ENCODE measurements at places on chromosomes 6 and 20.

GRCh38 chr20:910870-911770 lies 5.0 kb downstream of the ANGPT4 start:
- DNase-seq, result peak; percentile 39

DNA sequence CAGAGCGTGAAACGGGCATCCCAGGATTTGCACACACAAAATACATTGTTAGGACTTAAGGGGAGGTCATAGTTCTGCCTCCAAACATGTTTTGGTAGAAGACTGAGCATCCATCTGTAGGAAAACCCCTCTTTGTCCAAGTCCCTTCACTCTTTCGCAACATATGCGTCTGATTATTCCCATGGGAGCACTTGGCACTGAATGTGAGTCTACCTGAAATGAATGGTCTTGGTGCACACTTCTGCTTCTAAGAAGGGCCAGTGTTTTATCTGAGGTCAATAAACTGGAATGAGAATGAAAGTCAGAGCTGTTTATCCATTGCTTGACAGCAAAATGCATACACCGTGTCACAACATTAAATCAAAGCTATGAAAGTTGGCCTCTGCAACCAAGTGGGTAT lies 33.0 kb downstream of the GJA10 start:
- no peak for DNase-seq

DNA sequence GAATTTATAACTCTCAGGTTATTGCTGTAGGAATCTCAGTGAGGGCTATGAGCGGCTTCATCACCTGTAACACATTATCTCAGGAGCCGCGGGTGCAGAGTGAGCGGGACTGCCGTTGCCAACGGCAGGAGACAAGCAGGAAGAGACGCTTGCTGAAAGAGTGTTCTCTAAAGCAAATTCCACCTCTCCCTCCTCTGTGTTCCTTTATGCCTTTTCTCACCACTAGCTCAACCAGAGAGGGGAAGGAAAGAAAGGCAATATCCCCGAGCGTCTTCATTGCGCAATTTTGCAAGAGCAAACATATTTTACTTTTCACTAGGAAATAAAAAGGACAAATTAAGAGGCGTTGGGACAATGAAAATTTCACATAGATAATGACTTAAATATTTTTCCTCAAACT lies 185.2 kb upstream of the EXOC2 start:
- DNase-seq, result no peak

- no peak for DNase-seq
Observed at GRCh38 chr20:23225407-23226060, 125.1 kb upstream of the NXT1 start.

- no peak for DNase-seq
Observed at GRCh38 chr20:42530855-42531448, 658.8 kb downstream of the PTPRT start.

DNA sequence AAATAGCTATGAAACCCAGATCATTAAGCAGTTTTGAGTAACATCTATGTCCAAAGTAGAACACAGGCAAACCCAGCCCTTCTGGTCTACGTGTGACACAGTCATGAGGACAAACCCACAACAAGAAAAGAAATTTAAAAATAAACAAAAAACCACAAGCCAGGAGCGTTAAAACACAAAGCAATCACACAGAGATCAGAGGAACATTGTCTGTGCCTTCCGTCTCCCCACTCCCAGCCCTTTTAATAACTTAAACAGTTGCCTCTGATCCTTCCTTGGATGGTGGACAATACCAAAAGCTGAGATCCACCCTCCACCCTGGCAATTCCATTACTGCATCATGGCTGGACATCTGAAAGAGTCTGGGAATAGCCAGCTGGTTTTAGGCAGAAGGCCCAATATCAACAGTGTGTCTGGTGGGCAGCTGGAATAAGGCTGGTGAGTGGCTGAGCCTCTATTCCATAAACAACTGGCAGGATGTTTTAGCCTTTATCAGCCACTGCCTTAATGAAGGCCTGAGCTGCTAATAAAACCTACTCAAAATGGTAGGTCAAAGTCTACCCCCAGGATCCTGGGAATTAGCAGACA lies 15.7 kb upstream of the LAMA4 start:
- DNase-seq, result no peak

- no peak for DNase-seq
Observed at GRCh38 chr20:57601737-57602136, 18.5 kb downstream of the ZBP1 start.

- no peak for DNase-seq
Observed at GRCh38 chr20:42613076-42613475, 576.6 kb downstream of the PTPRT start.

DNA sequence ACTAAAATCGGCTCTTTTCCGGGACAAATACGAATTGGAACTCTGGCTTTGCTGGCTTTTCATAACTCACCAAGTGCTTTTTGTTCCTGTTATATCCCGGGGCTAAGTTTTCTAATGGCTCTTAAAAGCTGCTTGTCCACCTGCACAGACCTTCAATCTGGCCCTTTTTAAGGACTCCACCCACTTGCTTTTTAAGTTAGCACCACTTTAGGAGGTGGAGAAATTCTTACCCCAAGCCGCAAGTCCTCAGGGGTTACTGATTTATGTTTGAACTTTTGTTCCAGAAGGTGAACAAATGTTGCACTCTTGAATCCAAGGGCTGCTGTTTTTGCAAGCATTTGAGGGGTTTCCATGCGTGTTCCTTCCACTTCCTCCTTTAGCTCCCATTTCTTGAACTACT lies 37.8 kb downstream of the FAM184A start:
- DNase-seq, result no peak

GRCh38 chr20:57838670-57839151 lies 128.9 kb upstream of the PMEPA1 start:
- DNase-seq, result no peak

GRCh38 chr20:49508435-49509199 lies 26.1 kb upstream of the KCNB1 start:
- peak; percentile 14 for DNase-seq

- DNase-seq, result no peak
Observed at GRCh38 chr20:44109951-44110361, 77.0 kb downstream of the JPH2 start.

DNA sequence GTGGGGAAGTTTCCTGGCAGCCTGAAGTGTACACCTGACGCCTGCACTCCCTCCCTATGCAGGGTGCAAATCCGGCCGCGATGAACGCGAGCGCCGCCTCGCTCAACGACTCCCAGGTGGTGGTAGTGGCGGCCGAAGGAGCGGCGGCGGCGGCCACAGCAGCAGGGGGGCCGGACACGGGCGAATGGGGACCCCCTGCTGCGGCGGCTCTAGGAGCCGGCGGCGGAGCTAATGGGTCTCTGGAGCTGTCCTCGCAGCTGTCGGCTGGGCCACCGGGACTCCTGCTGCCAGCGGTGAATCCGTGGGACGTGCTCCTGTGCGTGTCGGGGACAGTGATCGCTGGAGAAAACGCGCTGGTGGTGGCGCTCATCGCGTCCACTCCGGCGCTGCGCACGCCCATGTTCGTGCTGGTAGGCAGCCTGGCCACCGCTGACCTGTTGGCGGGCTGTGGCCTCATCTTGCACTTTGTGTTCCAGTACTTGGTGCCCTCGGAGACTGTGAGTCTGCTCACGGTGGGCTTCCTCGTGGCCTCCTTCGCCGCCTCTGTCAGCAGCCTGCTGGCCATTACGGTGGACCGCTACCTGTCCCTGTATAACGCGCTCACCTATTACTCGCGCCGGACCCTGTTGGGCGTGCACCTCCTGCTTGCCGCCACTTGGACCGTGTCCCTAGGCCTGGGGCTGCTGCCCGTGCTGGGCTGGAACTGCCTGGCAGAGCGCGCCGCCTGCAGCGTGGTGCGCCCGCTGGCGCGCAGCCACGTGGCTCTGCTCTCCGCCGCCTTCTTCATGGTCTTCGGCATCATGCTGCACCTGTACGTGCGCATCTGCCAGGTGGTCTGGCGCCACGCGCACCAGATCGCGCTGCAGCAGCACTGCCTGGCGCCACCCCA lies 1.2 kb downstream of the GPR6 start:
- no peak for DNase-seq

GRCh38 chr20:19890445-19891051 lies 126.6 kb upstream of the NAA20 start:
- no peak for DNase-seq

DNA sequence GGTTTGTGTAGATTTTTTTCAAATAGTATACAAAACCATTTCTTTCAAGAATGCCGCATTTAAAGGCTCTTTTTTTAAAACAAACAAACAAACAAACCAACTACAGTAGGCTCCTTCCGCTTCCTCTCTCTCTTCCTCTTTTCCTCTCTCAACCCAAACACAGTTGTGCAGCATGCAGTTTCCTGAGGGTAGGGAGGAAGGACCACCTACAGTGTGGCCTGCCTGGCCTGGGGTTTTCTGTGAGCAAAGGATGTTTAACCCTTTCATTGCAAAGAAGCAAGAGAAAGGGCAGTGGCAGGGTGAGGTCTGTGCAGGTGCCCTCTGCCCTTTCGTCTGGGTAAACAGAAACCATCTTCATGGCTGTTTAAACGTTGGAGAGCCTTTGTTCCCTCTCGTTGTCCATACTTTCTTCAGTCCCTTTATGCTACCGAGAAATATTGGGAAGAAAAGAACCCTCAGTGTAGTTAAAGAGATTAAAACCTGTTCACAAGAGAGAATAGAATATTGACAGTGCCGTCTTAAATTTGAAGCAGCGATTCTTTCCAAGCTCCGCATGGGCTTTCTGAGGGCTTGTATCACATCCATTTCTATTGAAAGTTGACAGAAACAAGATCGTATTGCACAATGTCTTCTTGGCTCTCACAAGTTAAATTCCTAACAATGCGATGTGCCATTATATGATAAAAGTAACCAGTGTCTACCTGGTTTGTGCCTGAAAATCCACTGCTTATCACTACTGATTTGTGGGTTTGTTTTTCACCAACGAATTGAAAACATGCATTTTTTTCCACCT lies 215.5 kb upstream of the SNX9 start:
- no peak for DNase-seq

DNA sequence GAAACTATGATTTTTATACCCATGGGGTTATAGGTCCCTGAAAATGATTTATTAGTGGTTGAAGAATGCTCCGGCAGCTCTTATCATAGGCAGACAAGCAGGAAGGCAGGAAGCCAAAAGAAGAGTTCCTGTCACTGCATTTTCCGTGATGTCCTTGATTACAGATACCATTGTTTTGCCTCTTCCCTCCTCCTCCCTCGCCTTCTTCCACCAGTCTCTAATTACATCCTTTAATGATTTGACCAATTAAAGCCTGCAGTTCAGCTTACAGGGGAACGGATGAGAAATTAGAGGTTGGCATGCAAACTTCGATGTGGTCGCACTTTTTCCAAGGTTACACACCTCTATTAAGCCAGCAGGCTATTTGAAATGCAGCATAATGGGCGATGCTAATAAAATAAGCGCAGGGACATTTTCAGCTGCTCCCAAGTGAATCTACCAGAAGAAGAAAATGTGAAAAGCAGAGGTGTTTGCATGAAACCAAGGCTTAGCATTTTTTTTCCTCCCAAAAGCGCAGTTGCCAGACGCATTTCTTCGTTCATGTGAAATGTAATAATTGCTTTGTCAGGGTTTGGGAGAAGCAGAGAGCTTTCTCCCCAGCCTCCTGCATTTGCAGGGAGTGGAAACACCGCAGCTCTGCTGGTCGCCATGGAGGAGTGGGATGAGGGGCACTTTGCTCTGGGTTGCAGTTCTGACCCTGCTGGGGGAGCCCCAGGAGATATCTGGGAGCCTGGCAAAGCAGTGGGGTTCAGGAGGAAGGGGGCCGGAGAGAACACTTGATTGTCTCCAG lies 6.0 kb downstream of the NOX3 start:
- no peak for DNase-seq

DNA sequence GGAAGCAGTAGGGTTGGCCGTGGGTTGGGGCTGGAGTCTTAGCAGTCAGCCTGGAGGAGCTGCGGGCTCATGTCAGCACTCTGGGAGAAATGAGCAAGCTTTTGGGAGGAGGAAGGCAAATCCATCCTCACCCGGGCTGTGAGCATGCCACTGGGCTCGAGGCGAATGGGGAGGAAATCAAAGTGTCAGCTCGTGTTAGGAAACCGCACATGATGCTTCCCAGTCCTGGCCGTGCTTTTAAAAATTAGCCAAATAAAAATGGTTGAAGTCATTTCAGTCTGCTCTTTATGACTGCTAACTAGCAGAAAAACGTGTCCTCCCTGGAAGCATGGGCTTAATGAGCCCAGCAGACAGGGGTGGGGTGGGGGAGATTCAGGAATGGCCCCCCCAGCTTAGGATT lies 98.1 kb downstream of the NFATC2 start:
- DNase-seq, result no peak

DNA sequence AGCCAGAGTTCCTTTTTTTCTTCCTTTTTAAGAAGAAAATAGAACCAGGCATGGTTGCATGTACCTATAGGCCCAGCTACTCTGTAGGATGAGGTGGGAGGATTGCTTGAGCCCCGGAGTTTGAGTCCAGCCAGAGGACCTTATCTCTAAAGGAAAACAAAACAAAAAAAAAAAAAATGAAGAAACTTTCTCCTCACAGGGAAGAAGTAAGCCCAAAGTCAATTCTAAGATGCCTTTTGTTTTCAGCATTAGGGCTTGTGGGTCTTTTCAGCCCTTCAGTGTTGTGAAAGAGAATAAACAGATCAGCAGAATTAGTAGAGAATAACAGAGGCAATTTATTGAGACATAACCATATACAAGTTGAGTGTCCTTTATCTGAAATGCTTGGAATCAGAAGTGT lies 26.8 kb downstream of the ZNF451 start:
- DNase-seq, result no peak

DNA sequence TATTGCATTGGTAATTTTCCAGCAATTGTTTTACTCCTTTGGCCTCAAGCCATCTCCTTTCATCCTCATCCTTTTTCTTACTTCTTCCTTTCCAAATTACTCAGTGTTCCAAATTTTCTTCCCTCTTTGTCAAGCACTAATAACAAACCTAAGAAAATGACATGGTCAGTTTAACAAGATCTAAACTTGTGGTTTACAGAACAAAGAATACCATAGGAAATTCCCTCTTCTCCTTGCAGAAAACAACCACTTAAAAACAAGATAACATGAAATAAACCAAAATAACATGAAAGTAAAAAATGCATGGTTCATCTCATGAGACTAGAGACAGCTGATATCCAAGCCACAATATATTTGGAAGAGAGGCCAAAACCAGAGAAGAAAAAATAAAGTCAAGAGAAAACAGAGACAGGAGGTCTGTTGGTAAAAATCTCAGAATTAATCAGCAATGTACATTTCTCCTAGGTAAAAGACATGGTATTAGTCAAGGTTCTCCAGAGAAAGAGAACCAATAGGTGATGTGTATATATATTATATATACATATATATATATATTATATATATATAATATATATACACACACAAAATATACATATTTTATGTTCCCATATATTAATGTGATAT lies 51.0 kb upstream of the SENP6 start:
- no peak for DNase-seq

- no peak for DNase-seq
Observed at GRCh38 chr6:11929241-11929835, 82.8 kb upstream of the HIVEP1 start.

DNA sequence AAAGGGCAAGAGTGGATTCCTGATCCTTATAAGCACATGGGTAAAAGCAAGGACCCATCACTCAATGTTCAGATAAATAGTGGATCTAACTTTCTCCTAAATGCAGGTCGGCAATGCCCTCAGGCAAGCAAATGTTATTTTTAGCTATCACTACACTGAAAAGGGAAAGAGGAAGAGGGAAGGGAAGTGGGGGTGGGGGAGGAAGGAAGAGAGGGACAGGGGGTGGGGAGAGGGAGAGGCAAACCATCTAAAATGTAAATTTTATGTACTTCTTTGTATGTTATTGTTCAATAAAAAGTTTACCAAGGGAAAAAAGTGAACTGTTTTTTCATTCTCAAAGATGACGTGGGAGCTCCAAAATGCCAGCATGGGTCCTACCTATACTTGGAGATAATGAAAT lies 44.2 kb downstream of the CHD6 start:
- no peak for DNase-seq

- no peak for DNase-seq
Observed at GRCh38 chr20:25058847-25059810, 1.2 kb upstream of the ACSS1 start.

Data from HS-27A (cell line).